Lower lobe of right lung (tissue), 2 donors: ENCODE measurements at places on chromosomes 1 and 21. TPM values are rescaled to one million over a fixed set of nuclear protein-coding genes. Genes with fewer than 3 reads are reported as not detected.
A peak's percentile ranks its signal among the peaks of the same experiment; 100 is the strongest.

GRCh38 chr1:212218065-212218464 is 67.1 kb upstream of the PPP2R5A start:
- no peak for DNase-seq

GRCh38 chr1:48344373-48344772 is 121.9 kb downstream of the SLC5A9 start:
- no peak for DNase-seq

DNA sequence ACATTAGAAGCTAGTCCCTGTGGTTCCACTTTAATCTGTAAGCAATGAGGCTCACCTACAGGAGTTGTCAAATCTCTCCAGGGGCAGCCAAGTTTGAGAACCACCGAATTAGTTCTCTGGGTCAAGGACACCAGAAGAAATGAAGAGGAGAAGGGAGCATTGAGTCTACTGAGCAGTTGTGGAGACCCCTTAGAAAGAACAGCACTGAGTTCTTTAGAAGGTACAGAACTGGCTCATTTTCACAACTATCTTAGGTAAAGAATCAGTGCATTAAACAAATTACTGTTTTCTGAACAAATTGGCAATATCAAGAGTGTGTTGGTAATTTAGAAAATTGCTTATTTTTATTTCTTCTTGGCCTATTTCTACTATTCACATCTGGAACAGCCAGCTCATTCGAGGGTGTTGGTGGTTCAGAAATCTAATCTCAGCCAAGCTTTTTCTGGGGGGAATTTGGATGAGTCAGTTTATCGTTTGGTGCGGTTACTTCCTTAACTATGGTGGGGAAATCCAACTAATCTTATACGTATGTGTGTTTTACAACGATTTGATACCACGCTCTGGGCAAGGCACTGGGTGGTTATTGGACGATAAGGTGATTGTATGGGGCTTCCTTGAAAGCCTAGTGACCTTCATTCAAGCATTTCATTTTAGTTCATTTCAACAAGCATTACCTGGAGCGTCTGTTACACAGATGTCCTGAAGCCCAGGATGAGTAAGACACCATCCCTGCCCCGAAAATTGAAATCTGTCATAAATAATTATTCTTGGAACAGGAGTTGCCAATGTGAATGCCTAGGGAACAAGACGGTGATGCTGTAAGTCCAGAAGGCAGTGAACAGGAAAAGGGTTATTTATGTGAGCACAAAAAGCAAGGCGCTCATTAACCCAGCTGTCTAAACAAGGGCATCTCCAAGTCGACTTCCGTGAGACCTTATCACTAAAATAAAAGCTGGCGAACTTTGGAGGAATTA is 52.0 kb upstream of the TMPRSS2 start:
- DNase-seq: no peak

Gene SIK1
- total RNA-seq: 30.1 TPM

Gene HSD3B2
- total RNA-seq: not detected

DNA sequence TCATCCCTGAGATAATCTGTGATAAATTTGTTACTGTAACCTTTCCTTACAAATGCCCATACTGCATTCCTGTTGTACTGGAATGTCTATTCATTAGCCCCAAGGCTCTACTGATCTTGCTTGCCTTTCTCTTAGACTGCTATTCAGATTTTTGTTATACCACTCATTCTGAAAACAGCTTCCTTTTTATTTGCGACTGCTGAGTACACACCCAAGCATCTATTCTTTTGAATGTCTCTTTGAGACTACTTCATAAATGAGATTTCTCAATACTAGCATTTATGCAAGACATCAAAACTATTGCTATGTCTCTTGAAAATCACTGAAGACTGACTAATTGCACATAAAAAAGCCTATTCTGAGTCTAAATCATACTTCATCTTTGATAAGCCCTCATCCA is 38.6 kb downstream of the DENND1B start:
- no peak for DNase-seq

DNA sequence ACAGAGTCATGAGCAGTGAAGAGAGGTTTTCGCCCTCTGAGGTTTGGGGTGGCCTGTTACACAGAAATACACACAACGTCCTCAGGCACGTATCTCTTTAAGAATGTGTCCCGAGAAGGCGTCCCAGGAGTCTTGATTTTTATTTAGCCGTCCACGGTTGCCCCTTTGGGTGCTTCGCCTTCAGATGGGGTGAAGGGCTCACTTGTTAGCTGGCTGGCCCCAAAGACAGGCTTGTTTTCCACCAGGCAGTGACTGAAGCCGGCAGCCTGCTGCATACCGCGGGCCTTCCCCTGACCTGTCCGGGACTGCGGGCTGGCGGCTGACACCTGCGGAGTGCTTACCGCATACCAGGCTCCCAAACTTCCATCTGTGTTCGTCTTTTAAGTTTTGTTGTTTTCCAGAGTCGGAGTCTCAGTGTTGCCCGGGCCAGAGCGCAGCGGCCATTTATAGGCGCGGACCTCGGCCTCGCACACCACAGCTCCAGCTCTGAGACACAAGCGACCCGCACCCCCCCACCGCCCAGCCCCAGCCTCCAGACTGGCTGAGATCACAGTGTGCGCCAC is 1.6 kb upstream of the ADARB1 start:
- DNase-seq: no peak

DNA sequence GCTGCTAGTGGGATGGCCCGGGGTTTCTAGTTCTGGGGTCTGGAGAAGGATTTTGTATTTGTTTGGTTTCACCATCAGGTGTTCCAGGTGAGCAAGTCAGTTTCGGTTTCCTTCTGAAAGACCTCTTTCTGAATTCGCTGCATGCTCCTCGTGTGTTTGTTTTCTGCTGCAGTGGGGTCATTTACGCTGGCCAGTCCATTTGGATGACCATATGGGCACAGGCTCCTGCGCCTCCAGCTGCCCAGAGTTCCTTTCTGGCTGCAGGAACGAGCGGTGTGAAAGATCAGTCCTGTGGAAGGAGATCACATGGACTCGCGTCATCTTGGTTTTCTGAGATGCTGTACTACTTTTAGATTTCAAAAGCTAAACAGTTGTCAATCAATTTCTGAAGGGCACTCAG is 83.7 kb upstream of the GCLM start:
- DNase-seq: no peak

- peak; percentile 74 for DNase-seq
Observed at GRCh38 chr1:2127187-2128145, 67.1 kb downstream of the FAAP20 start.

Gene C1orf56
- total RNA-seq: 4.8 TPM

DNA sequence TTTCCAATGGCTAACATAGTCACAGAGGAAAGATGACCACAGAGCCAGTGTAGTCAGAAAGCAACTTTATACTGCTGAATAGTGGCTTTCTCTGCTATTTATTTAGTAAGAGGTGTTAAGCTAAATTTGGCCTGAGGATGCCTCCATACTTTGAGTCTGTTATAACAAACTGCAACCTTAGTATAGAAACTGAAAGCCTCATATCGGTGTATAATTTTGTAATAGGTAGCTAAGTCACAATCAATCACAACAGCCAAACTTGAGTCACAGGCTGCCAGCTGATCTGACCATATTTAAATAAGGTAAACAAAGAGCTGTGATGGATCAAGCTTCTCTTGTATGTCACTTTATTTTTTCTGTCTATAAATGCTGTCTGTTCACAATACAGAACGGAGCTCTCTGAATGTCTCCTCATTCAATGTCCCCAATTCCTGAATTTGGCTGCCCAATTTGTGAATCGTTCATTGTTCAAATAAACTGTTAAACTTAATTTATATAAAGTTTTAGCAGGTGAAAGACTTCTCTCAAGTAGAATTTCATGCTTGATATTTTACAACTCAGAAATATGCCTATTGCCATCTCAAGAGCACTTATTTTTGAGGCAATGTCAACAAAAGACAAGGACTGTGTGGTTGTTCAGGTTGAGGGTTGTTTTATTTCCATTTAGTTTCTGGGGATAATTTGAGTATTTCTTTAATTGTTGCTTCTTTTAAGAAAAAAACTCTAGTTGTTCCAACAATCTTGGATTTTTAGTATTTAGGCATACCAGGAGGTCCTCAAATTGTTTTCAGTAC is 339.7 kb upstream of the B3GALT2 start:
- DNase-seq: no peak

GRCh38 chr1:63794939-63795378 is 21.1 kb downstream of the ROR1 start:
- peak; percentile 63 for DNase-seq

GRCh38 chr1:37143800-37144199 is 109.5 kb upstream of the GRIK3 start:
- no peak for DNase-seq

DNA sequence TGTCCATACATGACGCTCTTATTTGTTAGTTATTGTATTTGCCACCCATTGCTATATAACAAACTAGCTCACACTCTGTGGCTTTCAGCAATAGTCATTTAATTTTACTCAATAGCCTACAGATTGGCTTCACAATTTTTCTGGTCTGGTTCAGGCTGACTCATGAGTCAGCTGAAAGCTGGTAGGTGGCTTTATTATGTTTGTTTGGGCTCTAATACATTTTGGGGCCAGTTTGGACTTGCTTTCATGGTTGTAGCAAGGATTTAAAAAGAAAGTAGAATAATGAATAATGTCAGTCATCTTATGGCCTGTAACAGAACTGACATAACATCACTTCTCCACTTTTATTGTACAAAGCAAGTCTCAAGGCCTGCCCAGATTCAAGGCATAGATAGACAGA is 338.7 kb downstream of the LRRIQ3 start:
- no peak for DNase-seq

Gene LENEP
- not detected for total RNA-seq

Gene SPRR2G
- not detected for total RNA-seq

Gene GJA8
- total RNA-seq: not detected

Gene PDPN
- 33.3 TPM for total RNA-seq

DNA sequence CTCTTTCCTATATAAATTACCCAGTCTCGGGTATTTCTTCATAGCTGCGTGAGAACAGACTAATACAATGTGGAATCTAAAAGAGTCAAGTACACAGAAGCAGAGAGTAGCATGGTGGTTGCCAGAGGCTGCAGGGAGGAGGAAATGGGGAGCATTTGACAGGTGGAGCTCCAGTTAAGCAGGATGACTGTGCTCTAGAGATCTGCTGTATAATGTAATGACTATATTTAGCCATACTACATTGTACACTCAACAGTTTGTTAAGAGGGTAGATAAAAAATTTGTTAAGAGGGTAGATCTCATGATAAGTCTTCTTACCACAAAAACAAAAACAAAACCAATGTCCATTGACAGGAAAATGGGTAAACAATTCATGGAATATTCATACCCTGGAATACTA is 82.1 kb downstream of the MT1HL1 start:
- no peak for DNase-seq

Gene KRTAP24-1
- not detected for total RNA-seq

Gene NPHS2
- total RNA-seq: not detected

- no peak for DNase-seq
Observed at GRCh38 chr1:147624011-147624410, 46.3 kb downstream of the ACP6 start.

Gene HHAT
- 5.3 TPM for total RNA-seq

Gene ESPN
- total RNA-seq: 8.3 TPM

Gene PKLR
- total RNA-seq: not detected

Gene AJAP1
- total RNA-seq: 0.77 TPM

DNA sequence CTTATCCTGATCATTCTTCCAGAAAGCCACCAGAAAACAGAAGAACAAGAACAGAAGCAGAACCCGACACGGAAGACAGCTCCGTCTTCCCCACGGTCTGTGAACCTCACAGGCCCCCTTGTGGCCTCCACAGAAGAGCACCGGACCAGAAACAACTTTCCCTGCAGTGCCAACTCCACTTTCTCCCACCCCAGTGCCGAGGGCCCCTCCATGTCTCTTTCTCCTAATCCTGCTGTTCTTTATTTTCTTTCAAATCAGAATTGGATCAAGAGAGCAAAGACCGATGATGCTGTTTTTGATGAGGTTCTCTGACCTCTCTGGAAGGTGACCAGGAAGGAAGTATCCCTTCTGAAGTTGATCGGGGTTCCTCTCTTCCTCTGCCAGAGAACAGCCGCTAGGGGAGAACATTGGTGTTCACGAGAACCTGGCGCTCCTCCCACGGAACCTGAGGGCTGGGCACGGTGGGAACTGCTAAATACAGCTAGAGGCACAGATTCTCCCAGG is 58.9 kb upstream of the CTTNBP2NL start:
- peak; percentile 56 for DNase-seq

Gene C1orf87
- 7.4 TPM for total RNA-seq

DNA sequence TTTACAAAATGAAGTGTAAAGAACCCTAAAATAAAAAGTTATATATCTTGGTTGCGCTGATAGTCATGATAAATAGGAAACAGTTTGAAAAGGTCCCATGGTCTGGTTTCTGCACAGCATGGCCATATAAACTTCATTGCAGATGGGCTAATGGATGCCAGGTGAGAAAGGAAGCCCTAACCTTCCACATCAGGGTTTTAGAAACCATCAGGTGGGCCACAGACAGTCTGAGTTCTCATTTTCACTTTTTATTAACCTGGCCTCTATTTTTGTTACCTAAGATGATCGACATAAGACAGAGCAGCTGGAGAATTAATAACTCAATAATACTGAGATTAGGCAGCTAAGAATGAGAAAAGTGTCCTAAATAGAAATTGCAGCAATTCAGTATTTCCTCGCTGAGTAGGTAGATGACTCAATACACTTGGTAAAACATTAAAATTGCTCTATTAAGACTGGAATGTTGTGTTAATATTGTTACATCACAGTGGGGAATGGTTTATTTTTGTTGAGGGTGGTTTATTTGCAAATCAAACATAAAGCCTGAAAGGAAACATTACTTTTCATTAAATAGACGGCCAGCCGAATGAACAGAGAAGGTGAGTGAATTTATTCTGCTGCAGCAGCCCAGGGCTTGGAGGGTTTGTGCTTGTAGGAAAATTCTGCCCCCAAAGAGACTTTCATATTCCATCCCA is 21.1 kb downstream of the C1orf21 start:
- no peak for DNase-seq

DNA sequence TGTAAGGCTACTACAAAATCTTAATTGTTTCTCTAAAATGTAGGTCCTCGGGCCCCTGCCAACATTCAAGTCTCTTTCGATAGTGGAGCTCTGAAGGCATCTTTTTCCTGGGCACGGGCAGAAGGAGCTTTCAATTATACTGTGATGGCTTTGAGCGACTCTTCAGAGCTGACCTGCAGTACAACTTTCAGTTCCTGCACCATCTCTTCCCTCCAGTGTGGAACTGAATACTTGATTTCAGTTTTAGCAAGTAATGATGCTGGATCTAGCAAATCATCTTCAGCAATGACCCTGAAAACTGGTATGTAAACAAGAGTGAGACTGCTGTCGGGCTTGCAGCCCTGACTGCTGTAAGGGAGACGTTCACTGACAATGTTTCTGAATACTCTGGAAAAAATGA is 9.6 kb downstream of the FNDC7 start:
- DNase-seq: no peak

- DNase-seq: no peak
Observed at GRCh38 chr1:220330265-220330664, 58.0 kb upstream of the RAB3GAP2 start.

Gene PLEKHG5
- total RNA-seq: 9.5 TPM
